Activated CD4-positive, alpha-beta T cell treated with anti-CD3 and anti-CD28 coated beads, Interleukin-2, amount 10 ng/mL, durations not matched to agents 7 days and 5 days (primary cell): ENCODE measurements at places on chromosomes 12 and 14. TPM values are rescaled to one million over a fixed set of nuclear protein-coding genes. Genes with fewer than 3 reads are reported as not detected.
A peak's percentile ranks its signal among the peaks of the same experiment; 100 is the strongest.

DDHD1 gene
- total RNA-seq: 53.8 TPM

RAB15 gene
- total RNA-seq: 4.9 TPM

OR4K13 gene
- not detected for total RNA-seq

ACRBP gene
- 1.6 TPM for total RNA-seq

FOXM1 gene
- total RNA-seq: 131 TPM

CPNE6 gene
- total RNA-seq: not detected

AICDA gene
- total RNA-seq: not detected

- peak overlapping the region; percentile 90 for H3K27ac ChIP-seq
- peaks cover 22% of the 10 kb centered on the region for H3K36me3 ChIP-seq
- no peak for DNase-seq
- peaks cover 95% of the 10 kb centered on the region for H3K4me1 ChIP-seq
- no peak overlapping the region for H3K4me3 ChIP-seq
Observed at GRCh38 chr14:73745571-73746519, 31.7 kb upstream of the PNMA1 start.

DNA sequence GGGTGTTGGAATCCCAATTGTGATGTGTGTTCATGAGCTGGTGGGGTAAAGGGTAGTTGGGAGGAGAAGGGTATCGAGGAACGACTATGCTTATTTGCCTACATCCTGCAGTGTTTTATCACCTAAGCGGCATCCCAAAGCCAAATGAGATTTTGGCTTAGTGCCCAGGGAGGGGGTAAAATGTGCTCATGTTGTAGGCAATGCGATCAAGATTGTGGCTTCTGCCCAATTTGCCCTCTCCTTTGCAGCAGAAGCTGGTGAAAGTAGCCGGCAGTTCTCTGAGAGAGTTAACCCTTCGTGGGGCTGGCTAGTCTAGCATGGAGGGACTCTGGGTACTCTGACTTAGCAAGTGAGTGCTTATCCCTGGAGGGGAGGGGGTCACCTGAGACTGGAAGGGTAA lies 753 bp downstream of the RPH3A start:
- no peaks in the 10 kb centered on the region for H3K4me1 ChIP-seq
- DNase-seq: no peak
- H3K36me3 ChIP-seq: no peaks in the 10 kb centered on the region
- peaks cover 16% of the 10 kb centered on the region for H3K27me3 ChIP-seq

- H3K27me3 ChIP-seq: no peaks in the 10 kb centered on the region
- no peak overlapping the region for H3K27ac ChIP-seq
- no peak overlapping the region for H3K4me3 ChIP-seq
- H3K36me3 ChIP-seq: peaks cover 2% of the 10 kb centered on the region
- no peak for DNase-seq
Observed at GRCh38 chr12:92089559-92089958, 56.1 kb downstream of the BTG1 start.

DNA sequence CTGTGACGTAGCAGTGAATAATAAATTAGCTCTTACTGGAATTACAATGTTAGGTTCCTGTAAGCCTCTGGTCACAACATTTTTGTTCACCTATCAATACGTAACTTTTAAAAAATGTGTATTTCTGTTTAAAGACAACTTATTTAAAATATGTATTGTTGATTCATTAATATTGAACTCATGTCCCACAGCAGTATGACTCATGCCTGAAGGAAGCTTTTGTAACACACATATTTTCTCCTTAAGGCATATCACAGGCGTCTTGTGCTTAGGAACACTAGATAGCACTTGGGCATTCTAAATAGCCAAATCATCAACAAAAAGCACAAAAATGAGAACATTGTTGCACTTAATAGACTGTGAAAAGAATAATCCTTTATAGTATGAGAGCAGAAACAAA lies 92.5 kb downstream of the GPHN start:
- H3K4me3 ChIP-seq: no peak overlapping the region
- no peaks in the 10 kb centered on the region for H3K4me1 ChIP-seq
- H3K36me3 ChIP-seq: no peaks in the 10 kb centered on the region
- no peaks in the 10 kb centered on the region for H3K27me3 ChIP-seq
- no peak for DNase-seq

- no peaks in the 10 kb centered on the region for H3K4me1 ChIP-seq
- no peaks in the 10 kb centered on the region for H3K36me3 ChIP-seq
- H3K27ac ChIP-seq: no peak overlapping the region
- H3K27me3 ChIP-seq: no peaks in the 10 kb centered on the region
Observed at GRCh38 chr12:88472248-88472647, 108.0 kb downstream of the KITLG start.

DNA sequence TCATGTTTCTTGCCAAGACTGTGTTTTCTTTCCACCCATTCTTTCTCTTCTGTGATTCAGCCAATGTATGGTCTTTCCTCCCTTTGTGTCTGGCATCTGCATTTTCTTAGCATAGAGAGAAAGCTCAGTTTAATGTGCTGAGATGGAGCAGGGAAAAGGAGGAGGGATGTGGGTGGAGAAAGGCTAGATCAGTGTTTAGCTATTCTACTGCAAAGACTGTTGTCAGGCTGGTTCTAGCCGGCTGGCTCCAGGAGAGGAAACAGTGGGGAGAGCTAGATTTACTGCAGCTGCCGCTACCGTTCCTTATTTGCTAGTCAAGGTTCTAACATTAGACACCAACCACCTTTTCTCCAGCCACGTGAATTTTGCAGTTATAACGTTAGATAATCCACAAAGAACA lies 5.2 kb upstream of the RIMKLB start:
- H3K4me3 ChIP-seq: no peak overlapping the region
- DNase-seq: no peak
- peaks cover 31% of the 10 kb centered on the region for H3K27me3 ChIP-seq
- H3K4me1 ChIP-seq: peaks cover 9% of the 10 kb centered on the region
- no peak overlapping the region for H3K27ac ChIP-seq

DNA sequence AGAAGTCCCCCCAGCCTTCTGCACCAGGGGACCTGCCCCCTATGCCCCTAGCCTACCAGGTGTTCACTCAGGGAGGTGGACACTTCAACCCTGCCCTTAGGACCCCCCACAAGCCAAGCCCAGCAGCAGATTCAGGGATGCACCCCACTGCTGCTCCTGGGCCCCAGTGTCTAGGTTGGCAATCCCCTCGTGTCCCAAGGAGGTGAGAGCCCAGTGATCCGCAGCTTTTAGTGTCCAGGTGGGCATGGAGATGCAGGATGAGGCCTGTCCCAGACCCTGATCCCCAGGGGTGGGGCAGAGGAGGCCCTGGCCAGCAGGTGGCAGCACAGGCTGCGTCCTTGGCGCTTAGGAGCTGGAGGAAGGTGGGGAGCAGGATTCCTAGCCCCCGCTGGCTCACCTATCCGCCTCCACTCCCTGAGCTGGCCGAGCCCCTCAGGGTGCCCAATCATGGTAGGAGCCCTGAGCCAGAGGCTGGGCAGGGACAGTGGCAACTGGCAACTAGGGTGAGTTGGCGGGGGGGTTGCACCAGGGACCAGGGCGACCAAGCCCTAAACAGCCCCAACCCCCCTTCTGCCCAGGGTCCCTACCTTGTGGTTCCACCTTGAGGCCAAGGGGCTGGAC lies 4.1 kb downstream of the CKB start:
- peak; percentile 64 for DNase-seq
- H3K27me3 ChIP-seq: peaks cover 10% of the 10 kb centered on the region
- H3K27ac ChIP-seq: no peak overlapping the region
- peaks cover 12% of the 10 kb centered on the region for H3K4me1 ChIP-seq
- H3K4me3 ChIP-seq: no peak overlapping the region

DNA sequence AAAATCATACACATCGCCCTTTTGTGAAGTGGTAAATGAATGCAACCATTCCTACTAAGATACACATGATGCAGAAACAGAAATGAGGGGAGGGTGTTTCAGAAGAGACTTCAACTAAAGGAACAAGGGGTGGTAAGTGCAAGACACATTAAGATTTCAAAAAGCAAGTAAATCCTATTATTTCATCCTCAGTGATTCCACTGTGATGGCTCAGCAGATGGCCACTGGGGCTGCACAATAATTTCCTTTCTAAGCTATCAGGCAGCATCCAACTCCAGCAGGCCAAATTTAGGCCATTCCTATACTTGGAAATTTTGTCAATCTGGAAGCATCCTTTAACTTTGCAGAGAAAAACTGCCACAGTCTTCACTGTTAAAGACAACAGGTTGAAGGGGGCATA lies 272.4 kb downstream of the NELL2 start:
- H3K36me3 ChIP-seq: peaks cover 2% of the 10 kb centered on the region
- no peak overlapping the region for H3K4me3 ChIP-seq
- no peaks in the 10 kb centered on the region for H3K4me1 ChIP-seq
- no peaks in the 10 kb centered on the region for H3K27me3 ChIP-seq
- no peak overlapping the region for H3K27ac ChIP-seq
